Thoracic aorta endothelial cell (primary cell): ENCODE measurements at places on chromosomes 3 and 15. TPM values are rescaled to one million over a fixed set of nuclear protein-coding genes. Genes with fewer than 3 reads are reported as not detected.

Gene CFAP91
- 0.13 and 0.29 TPM in 2 replicates for total RNA-seq

Gene RBM5
- total RNA-seq, result 195 and 202 TPM in 2 replicates

Gene HTR3E
- not detected in 2 replicates for total RNA-seq

Gene CRABP1
- not detected in 2 replicates for total RNA-seq

Gene CCDC80
- total RNA-seq, result 8.0 and 9.2 TPM in 2 replicates

Gene FOXB1
- total RNA-seq, result not detected in 2 replicates

Gene TARS3
- total RNA-seq, result 8.8 and 10.0 TPM in 2 replicates

Gene ABHD17C
- total RNA-seq, result 8.4 and 18.8 TPM in 2 replicates

Gene IGSF10
- not detected in 2 replicates for total RNA-seq

Gene ACOX2
- total RNA-seq, result 2.9 and 4.5 TPM in 2 replicates

Gene SGO1
- 16.4 and 26.0 TPM in 2 replicates for total RNA-seq
